GM10248 (cell line): ENCODE measurements at places on chromosomes 1 and 21.
A peak's percentile ranks its signal among the peaks of the same experiment; 100 is the strongest.

DNA sequence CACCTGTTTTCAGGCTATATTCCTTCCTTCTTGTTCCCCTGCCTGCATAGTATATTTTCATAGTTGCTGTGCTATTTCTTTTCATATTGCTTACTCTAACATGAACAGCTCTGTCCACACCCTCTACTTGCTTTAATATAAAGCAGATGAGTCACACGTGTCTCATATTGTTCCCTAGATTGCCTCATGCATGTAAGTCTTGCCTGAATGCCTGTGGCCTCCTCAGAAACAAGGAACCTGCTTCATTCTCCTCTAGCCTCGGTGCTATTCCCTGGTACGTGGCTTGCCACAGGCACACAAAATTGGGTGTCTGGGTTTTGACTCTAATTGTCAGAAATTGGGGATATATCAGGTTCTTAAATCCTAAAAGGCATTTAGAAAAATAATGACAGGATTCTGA is 16.5 kb upstream of the PKP1 start:
- DNase-seq: no peak

DNA sequence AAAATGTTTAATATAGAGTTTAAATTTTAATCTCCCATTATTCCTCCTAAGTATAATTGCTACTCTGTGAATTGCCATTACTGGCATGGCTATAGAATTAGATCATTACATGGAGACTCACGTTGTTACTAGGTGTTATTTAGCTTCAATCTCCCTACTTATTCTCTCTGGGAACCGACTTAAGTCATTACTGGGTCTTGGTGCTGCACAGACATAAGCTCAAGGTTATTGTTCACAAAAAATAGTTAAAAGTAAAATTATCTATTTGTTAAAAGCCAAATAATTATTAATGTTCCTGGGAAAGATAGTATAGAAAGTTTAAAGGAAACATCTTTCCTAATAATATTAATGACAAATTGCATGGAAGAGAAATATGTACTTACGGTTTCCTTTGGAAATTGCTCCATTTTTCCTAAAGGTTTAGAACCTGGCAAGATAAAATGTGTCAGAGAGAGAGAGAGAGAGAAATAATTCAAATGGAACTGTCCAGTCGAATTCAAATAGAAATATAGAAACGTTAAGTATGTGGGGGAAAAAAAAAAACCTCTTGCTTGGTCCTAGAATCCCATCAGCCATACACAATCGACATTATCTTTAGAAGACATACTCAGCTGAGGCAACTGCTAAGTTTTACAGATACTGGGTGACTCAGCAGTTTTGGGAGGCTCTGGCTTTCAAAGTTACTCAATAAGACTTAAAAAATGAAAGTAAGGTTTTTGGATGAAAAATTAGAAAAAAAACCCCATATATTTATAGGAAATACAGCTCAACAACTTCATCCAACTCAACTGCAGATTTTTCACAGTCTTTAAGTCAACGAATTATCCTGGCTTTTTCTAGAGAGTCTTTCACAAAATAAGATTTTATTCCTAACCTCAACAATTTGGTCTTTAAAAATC is at the start of gene SPTA1:
TSS of gene SPTA1 (minus strand) at position 605 of the 899 bp plus-strand sequence. CDS start at position 407, 198 bp downstream.
- DNase-seq: no peak

DNA sequence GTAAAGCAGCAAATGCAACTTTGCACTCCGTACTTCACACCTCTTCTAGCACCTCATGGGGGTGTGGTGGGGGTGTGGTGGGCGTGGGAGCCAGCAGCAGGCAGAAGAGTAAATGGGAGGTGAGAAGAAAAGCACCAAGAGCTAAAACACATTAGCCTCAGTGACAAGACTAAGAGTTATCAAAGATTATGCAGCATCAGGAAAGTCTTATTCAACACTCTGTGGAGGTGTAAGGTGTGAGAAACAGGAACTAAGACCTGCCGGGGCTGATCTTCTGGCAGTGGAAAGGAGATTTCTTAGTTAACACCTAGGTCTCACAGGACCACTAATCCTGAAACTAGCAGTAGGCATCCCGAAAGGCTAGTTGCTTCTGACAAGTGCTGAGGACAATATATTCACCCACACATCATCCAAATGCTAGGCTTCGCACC is 9.9 kb downstream of the TGFBR3 start:
- DNase-seq: peak; percentile 78

DNA sequence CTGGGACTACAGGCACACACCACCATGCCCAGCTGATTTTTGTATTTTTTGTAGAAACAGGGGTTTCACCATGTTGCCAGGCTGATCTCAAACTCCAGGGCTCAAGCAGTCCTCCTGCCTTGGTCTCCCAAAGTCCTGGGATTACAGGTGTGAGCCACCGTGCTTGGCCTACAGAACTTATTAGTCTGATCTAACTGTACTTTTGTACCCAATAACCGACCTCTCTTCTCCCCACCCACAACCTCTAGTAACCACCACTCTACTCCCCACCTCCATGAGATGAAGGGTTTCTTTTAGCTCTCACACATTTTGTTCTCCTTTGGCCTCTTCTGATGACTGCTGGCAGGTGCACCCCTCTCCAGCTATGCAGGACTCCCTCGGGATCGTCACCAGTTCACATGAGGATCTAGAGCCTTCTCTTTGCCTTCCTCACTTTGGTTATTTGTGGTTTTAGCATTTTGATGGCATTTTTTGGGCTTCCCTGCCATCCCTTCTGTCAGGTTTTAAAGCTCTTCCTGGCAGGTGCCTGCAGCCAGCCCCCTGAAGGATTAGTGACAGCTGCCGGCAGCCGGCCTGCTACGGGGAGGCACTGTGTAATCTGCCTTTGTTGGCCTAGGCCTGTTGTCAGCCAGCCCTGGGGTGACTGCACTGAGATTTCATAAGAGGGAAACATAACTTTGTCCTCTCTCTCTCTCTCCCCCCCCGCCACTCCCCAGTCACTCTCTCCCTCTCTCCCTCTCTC is 99.8 kb upstream of the ATP1A1 start:
- DNase-seq: no peak

DNA sequence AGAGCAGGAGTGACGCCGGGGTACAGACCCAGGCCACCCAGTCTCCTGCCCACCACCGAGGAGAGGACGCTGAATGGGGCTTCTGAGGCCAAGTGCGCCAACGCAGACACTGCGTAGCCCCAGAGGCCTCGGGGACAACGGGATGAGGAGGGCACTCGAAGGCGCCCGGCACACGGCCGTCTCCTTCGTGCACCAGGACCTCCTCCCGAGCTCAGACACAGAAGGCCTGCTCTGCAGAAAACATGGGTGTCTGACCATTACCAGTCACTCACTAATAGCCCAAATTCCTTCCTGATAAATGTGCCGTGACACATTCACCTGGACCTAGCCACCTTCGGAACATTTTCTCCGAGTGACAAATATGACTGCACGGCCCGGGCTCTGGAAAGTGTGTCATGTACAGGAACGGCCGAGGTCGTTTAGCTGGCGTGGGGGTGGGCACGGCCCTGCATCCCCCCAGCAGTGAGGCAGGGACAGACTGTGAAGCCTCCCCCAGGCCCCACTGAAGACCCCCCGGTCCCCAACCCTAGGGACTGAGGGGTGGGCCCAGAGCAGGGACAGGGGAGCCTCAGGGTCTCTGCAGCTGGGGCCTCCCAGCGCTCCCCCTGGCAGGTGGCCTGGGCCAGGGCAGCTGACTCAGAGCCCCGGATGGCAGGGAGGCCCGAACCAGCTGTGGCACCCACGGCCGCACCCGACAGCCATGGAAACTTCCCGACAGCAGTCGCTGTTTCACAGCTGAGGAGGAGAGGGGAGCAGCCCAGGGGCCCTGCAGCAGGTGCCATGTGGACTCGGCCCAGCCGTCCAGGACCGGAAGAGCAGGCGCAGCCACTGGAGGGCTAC is 16.7 kb upstream of the COL6A2 start:
- DNase-seq: no peak

- no peak for DNase-seq
Observed at GRCh38 chr1:41274752-41275545, 32.8 kb upstream of the SCMH1 start.

GRCh38 chr1:208201229-208201628 is 43.0 kb downstream of the PLXNA2 start:
- DNase-seq: no peak

- DNase-seq: no peak
Observed at GRCh38 chr1:209387271-209387968, 196.1 kb upstream of the CAMK1G start.

GRCh38 chr1:3727042-3727824 is 25.0 kb upstream of the CCDC27 start:
- DNase-seq: peak; percentile 80

GRCh38 chr21:30434033-30434631 is 4.1 kb downstream of the KRTAP13-4 start:
- DNase-seq: no peak

DNA sequence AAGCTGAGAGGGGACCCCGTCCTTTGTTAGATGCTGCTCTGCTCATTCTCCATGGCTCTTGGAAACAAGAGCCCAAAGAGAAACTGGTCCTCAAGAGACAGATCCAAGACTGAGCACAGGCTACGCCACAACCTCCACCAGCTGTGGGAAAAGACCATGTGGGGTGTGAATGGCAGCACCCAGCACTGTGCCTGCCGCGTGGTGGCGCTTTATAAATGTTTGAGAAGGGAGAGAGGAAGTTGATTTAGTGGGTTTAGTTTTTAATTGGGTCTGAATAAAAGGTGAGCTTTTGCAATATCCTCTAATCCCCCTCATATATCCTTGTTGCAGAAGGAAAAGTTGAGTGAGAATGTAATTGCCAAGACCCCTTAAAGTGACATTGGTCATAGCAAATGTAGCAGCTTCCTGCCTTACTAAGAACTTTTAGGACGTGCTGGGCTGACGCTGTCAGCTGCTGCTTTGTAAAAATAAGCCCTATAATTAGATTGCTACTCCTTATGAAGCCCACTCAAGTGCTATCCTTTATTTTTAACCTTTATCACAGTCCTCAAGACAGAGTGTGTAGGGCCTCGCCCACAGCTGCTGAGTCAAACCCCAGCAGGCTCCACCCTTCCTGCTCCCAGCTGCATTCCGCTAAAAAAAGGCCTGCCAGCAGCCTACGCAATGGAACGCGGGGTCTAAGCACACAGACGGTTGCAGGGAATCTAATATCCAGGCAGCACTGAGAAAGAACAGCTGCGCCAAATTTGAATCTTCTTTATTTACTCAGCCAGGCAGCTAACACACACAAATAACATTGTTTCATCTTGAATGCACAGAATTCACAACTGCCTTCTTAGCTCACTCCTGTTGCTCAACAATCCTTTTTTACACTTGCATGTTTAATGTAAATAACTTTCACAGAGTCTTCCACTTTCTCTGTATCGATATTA is 47.4 kb upstream of the PRDX6 start:
- no peak for DNase-seq

DNA sequence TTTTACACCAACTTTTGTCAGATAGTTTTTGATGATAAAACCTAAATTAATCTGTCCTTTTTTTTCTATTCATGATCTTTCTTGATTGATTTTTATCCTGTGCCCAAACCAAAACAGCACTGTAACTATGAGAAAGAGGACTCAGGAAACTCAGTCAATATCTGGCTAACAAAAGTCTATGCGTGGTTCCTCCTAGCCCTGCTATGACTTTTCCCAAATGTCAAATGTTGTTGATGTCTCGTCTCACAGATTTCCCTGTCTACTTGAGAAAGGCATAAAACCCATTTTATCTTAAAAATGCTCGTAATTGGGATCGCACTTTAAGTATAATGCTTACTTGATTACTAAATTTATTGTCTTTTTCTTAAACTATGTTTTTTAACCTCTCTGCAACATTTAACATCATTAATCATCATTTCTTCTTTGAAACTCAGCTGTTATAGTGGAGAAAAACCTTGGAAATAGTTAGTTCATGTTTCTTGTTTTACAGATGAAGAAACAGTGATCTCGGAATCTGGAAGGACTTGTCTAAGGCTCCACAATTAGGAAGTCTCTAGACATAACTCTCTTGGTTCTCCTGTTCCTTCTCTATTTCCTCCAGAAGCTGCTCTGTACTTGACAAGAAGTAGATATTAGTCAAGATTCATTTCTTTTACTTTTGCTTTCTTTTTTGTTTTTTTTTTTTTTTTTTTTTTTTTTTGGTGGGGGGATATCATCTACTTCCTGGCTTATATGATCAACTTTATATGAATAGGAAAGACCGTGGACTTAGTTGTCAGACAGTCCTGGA is 26.2 kb upstream of the PTPRC start:
- no peak for DNase-seq

- no peak for DNase-seq
Observed at GRCh38 chr1:113191579-113192076, 118.6 kb downstream of the LRIG2 start.

GRCh38 chr1:225441314-225442122 is 13.7 kb upstream of the LBR start:
- DNase-seq: no peak

GRCh38 chr1:161259345-161259702 is 779 bp downstream of the PCP4L1 start:
- DNase-seq: no peak

DNA sequence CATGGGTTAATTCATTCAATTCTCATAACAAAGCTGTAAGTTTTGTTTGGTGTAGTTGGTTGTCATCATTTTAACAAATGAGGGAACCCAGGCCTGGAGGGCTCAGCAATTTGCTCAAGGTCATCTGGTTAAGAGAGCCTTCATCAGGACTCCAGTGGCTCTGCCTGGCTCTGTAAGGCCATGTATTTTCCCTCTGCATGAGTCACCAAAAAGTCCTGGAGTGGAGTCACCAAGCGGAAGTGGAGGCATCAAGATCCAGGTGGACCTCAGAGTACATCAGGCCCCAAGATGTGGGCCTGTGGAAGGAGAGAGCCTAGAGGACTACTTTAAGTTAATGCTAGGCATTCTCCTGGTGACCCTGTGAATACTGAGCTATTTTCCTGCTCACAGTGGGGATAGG is 30.0 kb upstream of the RBM15 start:
- no peak for DNase-seq

- DNase-seq: no peak
Observed at GRCh38 chr1:155207806-155208540, at the start of gene THBS3. Gene THBS3, minus strand, starts transcription at chr1:155207897. Its CDS starts 21 bp downstream, at chr1:155207876.

- no peak for DNase-seq
Observed at GRCh38 chr1:202452508-202452907, 104.0 kb downstream of the PPP1R12B start.

DNA sequence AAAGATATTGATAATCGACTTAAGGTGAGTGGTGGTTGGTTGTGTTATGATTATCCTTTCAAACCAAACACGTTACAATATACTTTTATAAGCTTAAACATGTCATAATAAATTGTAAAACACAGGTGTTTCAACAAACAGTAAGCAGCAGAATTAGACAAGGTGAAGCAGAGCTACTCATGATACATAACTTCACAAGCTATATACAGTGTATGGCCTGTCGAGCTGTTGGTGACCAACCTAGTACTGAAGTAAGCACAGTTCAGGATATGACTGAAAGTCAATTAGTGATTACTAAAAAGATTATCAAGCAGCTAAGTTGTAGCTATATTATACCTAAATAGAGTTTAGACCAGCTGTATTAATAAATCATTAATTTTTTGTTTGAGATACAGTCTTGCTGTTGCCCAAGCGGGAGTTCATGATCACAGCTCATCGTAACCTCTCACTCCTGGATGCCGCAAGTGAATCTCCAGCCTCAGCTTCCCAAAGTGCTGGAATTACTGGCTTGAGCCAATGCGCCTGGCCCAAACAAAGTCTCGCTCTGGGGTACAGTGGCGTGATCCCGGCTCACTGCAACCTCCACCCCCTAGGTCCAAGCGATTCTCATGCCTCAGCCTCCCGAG is 148.1 kb downstream of the EIF4G3 start:
- DNase-seq: no peak
